ENCODE measurements at places on chromosomes 11 and 22.

GRCh38 chr11:134313821-134314607, 17.8 kb upstream of the GLB1L2 start:
- no peak for DNase-seq

DNA sequence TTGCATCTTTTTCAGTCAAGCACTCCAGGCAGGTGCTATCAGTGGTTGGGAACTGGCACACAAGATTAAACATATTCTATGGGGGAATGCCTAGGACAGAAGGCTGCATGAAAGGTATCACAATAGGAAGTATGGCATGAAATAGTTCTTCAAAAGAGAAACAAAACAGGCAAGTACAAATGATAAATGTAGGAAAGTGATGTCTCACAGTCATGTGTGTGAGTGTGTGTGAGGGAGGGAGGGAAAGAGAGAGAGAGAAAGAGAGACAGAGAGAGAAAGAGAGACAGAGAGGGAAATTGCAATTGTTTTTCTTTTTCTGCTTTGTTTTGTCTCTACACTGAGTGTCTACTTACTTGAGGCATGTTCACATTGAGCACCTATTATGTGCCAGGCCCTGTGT, 456.3 kb downstream of the MIAT start:
- DNase-seq, result no peak

- DNase-seq, result no peak
These were observed 101.1 kb downstream of the GRIK4 start for GRCh38 chr11:120612513-120613263.

- no peak for DNase-seq
These were observed 40.2 kb upstream of the RBFOX2 start for GRCh38 chr22:36068776-36069344.

DNA sequence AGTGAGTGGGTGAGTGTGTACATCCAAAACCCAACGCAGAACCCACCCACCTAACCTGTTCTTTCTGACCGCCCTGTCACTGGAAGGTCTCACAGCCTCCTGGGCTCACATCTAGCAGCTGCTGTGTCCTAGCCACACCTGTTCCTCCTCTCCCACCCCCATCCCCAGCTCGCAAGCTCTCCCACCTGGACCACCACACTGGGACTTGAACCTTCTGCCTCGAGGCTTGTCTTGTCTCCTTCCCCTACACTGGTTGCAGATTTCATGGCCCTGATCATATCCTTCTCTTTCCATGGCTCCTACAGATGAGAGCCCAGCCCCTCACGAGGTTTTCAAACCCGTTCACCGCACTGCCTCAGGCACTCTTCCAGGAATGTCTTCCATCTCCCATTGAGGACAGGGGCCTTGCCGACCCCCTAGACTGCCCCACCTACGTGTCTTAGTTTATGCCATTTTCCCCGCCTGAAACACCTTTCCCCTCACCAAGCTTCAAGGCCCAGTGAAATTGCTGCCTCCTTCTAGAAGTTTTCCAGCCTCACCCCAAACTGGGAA, 6.7 kb downstream of the IFITM10 start:
- no peak for DNase-seq

- no peak for DNase-seq
These were observed 24.7 kb upstream of the TIMP3 start for GRCh38 chr22:32776802-32777201.

- DNase-seq, result peak; percentile 28
These were observed 114.1 kb downstream of the MICAL2 start for GRCh38 chr11:12224537-12224893.

DNA sequence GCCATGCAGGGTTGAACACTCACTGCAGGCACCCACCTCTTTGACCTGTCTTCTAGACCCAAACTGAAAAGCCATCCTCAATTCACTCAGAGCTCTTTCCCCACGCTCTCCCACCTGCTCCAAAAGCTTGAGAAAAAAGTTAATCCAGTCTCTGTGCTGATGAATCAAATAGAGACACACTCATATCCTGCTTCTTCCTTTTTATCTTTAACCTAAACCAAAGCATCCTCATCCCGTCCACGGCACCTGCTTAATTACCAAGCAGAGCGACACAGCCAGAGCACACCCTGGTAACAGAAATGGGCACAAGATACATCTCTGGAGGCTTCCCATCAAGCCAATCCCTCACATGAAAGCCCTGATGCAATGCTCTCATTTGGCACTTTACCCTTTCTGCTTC, 102.6 kb downstream of the PLEKHA7 start:
- DNase-seq, result no peak

GRCh38 chr11:45209891-45210699, 63.7 kb downstream of the PRDM11 start:
- peak; percentile 74 for DNase-seq

DNA sequence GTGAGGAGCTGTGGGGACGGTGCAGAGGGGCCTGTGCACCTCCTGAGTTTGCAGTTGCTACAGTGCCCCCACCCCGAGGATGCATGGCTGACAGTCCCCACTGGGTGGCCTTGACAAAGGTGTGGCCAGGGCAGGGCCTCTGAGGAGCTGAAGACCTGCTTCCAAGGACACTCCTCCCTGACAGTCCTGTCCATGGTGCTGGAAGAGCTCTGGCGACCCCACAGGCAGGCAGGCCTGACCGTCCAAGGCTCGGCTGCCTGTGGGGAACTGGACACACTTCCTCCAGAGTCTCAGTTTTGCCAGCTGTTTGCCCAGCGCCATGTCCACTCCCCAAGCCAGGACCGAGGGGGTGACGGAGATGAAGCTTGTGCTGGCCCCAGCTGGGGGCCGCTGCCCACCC, 32.7 kb downstream of the BRSK2 start:
- no peak for DNase-seq
